ENCODE measurements at places on chromosomes 12 and 14.

DNA sequence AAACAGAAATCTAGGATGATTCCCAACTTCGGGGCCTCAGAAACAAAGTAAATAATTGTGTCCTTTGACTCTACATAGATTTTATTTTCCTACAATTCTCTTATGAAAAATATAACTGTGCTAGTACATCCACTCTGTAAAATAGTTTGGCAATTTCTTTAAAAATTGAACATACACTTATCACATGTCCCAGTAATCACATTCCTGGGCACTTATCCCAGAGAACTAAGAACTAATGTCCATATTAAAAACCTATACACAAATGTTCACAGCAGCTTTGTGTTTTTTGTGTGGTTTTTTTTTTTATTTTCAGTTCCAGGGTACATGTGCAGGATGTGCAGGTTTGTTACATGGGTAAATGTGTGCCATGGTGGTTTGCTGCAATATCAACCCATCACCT, 99.0 kb downstream of the KCNH5 start:
- no peak for DNase-seq

GRCh38 chr12:40204337-40204736, 20.5 kb upstream of the LRRK2 start:
- DNase-seq, result no peak

DNA sequence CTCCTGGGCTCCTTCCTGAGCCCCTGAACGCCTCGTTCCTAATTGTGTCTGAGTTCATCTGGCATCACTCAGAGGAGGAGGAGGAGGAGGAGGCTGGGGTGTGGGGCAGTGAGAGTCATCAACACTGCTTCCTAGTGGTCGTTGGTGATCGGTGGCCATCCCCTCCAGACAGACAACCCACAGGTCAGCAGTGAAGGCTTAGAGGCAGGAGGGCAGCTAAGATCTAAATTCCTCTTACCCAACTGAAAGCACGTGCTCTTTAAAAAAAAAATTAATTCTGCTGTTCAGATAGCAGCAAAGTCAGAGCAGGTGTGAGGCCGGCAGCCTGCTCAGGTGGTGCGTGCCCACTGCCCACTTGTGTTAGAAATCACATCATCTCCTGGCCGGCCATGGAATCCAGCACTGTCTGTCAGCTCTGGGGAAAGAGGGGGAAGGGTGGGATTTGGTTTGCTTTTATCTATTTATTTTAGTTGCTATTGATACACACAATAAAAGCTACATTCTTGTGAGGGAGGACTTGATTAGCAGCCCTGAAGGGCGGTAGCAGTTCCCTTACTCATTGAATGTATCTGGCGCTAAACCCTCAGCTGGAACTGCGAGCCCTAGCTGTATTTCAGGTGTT, 46.6 kb downstream of the PPP2R5C start:
- DNase-seq, result no peak

GRCh38 chr12:4089121-4089606, 184.4 kb upstream of the CCND2 start:
- DNase-seq, result no peak

GRCh38 chr14:95504135-95505029, 12.1 kb downstream of the SYNE3 start:
- DNase-seq, result no peak

- no peak for DNase-seq
Observed at GRCh38 chr14:22280497-22281316, 308.3 kb downstream of the DAD1 start.

DNA sequence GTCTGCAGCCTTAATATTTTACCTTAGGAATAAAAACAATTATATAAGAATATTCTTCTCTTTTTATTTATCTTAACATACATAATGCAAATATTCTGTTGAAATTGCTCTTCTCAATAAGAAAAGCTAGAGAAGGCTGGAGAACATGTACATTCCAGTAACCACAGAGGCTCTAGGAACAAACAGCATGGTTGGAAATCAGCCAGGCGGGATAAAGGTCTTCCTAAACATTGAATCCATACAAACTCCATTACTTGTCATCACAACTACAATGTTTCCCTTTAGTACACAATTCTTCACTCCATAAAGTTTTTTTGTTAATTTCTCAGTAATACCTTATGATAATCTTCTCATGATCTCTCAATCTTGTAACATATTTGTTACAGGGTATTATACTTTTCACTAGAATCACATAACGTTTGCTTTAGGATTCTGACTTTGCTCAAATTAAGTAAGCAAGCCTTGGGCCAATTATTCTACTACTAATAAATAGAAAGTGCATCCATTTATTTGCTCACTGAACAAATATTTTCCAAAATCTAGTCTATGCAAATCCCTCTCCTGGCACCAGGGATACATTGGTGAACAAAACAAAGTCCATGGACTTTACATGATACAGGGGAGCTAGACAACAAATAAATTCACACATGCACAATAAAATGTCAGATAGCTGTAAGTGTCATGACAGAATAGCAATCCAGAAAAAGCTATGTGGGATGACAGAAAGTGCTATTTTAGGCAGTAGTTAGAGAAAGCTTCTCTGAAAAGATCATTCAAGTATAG, 237.5 kb upstream of the TMTC1 start:
- no peak for DNase-seq

DNA sequence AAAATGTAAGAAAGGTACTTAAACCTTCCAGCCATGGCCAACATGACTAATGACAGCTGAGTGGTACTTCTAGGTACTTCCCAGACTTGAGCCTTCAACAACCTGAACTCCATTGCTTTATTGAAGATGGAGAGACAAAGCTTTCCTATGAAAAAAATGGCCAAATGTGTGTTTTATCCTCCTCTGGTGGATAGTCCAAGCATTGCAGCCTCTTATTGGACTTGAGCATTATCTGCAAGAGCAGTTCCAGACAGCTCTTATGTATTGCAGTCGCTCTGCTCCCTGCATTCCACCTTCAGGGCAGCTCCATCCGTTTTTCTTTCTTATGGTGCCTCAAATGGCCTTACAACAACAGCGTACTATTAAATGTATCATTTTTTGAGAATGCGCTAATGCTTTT, 588.2 kb downstream of the NRXN3 start:
- DNase-seq, result no peak

DNA sequence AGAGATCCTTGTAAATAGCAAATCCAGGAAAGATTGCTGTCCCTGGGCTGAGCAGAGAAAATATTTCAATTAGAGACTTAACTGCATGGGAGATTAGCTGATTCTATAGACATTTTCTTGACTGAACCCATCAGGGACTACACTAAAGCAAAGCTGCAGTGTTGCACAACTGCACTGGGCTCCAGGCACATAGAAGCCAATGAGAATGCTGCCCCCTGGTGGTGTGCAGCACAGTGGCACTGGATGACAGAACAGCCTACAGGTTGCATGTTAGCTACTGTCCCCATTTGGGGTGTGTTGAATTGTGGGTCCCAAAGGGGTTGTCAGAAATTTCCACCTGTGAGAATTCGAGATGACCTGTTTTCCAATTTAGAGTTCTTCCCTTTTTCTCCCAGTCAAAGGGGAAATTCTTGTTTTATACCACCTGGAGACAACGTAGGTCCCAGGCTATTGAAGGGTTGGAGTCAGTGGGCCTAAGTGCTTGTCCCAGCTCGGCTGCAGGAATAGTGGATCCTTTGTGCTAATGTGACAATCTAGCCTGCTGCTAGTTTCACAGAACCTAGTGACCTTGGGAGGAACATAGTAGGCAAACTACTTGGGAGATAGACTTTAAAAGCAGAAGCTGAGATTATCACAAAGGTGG, 114.7 kb downstream of the SLC8A3 start:
- DNase-seq, result no peak

DNA sequence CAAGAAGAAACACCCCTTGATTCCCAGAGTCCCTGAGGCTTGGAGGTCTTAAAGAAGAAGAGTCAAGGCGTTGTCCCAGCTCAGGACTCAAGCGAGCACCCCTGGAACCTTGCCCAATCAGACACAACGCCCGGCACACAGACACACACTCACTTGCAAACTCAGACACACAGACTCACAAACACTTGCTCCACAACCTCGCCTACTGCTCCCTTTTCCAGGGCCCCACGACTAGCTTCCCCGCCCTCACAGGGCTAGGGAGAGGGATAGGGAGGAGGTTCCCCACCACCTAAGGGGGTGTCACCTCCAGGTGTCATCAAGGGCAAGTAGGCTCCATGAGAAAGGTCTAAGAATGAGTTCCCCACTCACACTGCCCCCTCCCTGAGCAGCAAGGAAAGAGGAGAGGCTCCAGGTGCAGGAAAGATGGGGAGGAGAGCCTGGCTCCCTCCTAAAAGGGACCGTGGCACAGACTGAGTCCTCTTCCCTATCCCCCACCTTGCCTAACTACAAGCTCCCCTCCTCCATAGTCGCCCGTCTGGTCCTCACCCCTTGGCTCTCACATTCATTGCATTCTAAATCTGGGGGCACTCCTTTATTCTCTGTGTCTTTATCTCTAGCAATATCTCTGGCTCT, 717 bp downstream of the WNT10B start:
- DNase-seq, result no peak

DNA sequence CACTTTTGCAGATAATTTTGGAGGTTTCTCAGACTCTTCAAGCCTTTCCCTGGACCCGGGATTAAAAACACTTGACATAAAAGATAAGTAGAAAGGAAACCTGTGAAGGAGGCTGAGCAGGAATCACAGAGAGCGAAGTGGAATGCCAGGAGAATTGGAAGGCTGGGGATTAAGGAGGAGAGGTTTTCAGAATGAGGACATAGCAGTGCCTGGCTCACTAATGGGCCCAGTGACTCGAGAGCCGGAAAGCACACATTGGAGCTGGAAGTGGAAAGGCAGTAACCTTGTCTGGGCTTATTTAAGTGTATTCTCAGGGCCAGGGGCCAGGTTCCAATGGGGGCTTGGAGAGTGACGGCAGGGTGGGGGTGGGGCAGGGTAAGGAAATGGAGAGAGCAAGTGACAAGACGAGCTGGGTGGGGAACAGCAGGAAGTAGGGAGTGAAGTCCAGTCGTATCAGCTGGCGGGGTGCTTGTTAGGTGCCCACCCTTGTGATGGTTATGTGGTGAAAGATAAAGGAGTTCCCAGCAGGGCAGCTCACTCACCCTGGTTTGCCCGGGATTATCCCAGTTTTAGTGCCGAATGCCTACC, 13.1 kb downstream of the EVL start:
- DNase-seq, result no peak

- DNase-seq, result no peak
Observed at GRCh38 chr12:124837958-124838803, 25.5 kb downstream of the SCARB1 start.

DNA sequence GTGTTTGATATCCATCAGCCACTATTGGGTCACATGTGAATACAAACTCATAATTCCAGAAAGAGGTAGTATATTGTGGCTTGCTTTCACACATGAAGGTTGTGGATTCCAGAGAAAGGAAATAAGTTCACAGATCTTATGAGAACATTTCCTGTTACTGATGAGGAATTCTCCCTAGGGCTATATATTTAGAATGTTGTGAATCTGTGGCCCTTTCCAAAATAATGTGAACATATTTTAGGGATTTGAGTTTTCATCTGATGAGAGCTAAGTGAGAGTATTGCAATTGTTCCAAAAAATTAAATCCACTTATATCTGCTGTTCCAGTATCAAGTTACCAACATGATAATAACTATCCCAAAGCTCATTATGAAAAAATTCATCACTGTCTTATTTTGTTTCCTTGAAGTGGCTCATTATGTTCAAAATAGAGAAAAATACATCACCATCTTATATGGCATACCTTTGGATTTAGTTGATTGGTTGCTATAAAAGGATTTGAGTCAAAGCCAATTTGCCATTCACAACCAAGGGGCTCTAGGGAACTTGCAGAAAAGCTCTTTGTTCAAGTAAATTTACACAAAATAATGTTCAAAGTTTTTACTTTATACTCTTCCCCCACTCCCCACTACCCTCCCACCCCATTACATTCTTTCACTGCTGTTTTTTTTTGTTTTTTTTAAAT, 76.3 kb downstream of the MYRFL start:
- no peak for DNase-seq

- no peak for DNase-seq
Observed at GRCh38 chr14:101177301-101177971, 273.9 kb upstream of the RTL1 start.

- DNase-seq, result no peak
Observed at GRCh38 chr12:81610955-81611889, 147.9 kb downstream of the PPFIA2 start.

GRCh38 chr14:67644428-67644827, 24.7 kb downstream of the ARG2 start:
- no peak for DNase-seq

GRCh38 chr12:6698352-6699046, 2.1 kb downstream of the PIANP start:
- no peak for DNase-seq

GRCh38 chr12:27987331-27987730, 14.8 kb upstream of the PTHLH start:
- no peak for DNase-seq
